Glomerular endothelial cell (primary cell): ENCODE measurements at places on chromosomes 5 and 9.

DNA sequence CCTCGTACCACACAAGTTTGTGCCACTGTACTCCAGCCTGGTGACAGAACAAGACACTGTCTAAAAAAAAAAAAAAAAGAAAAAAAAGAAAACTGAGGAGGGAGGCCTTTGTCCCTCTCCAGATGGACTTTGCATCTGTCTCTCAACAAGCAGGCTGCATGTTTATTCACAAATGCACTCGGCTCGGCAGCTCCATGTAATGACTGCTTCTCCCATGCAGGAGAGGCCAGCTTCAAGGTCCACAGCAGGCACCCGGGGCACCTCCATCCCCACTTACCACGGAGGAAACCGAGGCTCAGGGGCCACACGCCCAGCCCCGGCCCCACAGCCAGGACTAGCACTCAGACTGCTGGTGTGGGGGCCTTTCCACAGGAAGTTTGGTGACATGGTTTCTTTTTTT is 13.1 kb upstream of the NCS1 start:
- DNase-seq, result no peak

DNA sequence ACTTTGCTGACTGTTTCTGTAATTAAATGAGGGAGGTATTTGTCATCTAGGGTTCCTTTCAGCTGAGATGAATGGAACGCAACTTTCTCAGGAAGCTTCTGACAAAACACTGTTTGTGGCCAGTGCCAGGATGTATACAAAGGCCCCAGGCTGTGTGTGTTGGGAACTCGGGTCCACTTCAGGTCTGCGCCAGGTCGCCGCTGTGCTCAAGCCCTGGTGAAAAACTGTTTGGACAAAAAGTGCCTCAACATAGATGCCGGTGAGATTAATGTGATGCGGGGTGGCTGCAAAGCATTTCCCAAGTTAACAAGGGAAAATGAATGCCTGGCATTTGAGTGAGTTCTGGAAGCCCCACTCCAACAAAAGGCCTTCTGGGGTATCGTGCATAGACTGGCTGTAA is 156.4 kb downstream of the GABBR2 start:
- DNase-seq, result no peak

DNA sequence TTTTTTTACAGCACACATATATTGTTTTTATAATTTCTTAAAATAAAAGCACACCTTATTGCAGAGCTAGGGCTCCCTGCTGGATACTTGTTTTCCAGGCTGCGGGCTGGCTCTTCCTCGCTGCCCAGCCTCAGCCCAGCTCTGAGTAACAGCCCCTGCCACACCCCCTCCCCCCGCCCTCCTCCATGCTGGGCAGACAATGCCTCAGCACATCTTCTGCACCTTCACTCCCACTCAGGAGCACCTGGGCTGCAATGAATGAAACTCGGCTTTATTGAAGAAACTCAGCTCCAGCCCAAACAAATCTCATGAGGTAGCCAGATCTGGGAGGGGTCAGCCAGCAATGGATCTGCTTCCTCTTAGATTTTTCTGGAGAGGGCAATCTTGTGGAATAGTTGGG is 9.5 kb downstream of the IL9 start:
- DNase-seq, result no peak

- DNase-seq, result no peak
These were observed 11.2 kb upstream of the PCDH1 start for GRCh38 chr5:141889282-141889871.

- DNase-seq, result no peak
These were observed 112.3 kb downstream of the DPYSL3 start for GRCh38 chr5:147397616-147398015.

DNA sequence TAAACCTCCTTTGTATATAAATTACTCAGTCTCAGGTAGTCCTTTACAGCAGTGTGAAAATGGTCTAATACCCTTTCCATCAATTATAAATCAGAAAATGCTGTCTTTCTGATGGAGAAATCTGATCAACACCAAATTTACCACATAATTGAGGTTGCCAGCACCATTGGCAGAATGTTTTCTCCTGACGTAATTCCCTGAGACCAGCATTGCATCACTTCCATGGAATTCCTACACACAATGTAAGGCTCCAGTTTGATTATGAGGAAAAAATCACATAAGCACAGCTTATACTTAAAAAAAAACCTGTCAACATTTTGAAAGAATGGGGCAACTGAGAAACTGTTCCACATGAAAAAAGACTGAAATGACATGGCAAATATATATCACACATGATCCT is 618.7 kb upstream of the CDH6 start:
- no peak for DNase-seq

DNA sequence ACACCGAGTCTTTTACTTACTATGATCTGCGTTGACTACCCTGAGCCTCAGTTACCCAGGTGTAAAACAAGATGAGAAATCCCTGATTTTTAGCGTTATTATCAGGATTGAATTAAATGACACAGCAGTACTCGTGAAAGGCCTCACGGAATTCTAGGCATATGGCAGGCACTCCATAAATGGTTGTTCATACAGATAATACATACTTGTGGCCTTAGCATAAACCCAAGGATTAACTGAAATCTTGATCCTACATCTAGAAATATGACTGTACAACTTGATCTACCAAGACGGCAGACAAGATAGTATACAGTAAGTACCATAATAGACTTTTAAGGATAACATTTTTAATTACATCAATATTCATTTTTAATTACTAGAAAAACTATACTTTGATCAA is 409.8 kb downstream of the BNC2 start:
- DNase-seq, result no peak

GRCh38 chr9:13587571-13587970 is 308.1 kb upstream of the MPDZ start:
- DNase-seq, result no peak

- DNase-seq, result peak; percentile 10
These were observed 276.0 kb upstream of the RGMB start for GRCh38 chr5:98497418-98497817.

DNA sequence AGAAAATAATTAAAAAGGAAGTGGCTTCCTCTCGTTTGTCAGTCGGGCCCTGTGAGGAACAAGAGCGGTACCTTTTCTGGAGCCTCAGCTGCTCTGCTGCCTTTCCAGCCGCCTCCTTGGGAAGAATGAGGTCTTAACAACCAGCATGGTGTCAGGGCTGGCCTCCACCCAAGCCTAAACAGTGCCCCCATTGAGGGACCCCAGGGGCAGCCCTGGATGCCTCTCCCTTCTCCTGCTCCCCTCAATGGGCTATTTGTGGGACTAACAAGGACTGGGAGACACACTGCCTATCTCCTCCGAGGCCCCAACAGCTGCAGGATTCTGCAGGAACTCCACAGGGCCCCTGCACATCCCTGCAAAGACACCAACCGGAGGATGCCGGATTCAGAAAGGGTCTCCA is 155.4 kb upstream of the MAP3K1 start:
- no peak for DNase-seq

DNA sequence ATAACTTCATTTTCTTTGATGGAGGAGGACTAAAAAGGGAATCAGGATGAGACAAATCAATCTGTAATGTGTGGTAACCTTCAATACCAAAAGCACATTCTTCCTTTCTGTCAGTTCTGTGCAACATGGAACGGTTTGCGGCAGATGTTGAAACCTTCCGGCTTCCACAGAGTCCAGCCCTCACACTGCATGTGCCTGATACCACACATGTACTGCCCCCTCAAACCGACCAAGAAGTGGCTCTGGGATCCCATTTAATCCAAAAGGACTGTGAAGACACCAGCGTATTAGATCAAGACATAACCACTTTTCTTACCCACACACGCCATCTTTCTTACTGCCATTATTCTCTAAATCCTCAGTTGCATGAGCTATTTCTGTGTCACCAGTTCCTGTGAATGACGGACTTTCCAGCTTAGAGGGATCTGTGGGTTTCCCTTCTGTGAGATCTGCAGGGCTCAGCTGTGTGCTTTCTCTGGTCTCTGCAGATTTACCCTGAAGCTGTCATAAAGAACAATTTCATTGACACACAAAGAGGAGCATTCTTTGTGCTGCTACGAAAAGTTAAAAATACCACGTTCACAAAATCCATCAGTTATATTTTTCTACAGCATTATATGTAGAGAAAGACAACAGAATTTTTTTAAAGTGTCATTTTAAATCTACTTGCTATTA is 25.8 kb downstream of the NSUN2 start:
- no peak for DNase-seq

DNA sequence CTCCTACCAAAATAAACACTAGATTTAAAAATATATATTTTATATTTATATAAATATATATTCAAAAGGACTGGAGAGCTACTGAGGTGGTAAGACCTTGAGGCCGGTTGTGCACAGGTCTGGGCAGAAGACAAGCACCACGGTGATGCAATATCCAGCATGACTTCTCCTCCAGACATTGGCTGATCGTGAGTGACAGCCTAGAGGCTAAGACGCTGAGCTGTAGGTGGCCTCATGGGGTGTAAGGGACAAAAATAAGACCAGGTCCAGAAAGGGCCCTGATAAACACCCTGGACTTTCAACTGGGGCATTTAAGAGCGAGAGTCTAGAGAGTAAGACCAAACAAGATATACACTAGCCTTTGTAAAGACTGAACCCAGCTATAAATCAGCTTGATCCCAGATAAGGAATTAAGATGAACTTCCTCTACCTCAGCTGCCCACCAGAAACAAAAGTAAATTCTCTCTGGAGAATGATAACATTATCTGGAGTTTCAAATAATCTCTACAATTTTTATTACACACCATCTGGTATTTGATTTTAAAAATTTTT is 14.2 kb upstream of the C5orf47 start:
- no peak for DNase-seq

DNA sequence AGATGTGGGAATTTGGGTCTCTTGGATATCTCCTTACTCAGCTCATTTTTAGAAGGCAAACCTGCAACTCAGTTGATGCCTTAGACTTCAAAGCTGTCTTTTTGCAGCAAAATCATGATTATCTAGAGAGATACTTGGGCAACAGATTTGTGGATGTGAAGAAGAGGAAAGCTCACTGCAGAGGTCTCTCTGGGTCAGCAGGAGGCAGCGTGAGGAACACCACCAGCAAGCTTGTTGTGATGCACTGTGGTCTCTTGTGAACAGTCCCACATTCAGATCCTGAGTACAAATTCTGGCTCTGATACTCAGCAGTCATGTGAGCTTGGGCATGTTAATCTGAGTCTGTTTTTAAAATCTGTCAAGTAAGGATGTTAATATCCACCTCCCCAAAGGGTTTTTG is 26.3 kb upstream of the DMRT3 start:
- DNase-seq, result no peak

DNA sequence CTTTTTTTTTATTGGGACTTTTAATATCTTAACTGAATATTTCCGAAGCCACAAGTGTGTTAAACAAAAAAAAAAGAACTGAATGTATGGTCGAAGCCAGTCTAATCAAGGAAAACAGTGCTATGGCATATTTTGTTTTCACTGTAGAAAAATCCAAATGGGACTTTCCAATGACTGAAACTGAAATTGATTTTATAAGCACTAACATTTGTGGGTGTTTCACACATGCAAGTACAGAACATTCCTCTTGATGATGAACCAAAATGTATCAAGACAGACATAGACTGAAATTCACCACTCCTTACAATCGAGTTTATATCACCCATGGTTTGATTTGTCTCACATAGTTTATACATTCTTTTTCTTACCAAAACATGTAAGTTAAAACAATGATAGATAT is 1026.8 kb downstream of the CDH18 start:
- DNase-seq, result no peak

DNA sequence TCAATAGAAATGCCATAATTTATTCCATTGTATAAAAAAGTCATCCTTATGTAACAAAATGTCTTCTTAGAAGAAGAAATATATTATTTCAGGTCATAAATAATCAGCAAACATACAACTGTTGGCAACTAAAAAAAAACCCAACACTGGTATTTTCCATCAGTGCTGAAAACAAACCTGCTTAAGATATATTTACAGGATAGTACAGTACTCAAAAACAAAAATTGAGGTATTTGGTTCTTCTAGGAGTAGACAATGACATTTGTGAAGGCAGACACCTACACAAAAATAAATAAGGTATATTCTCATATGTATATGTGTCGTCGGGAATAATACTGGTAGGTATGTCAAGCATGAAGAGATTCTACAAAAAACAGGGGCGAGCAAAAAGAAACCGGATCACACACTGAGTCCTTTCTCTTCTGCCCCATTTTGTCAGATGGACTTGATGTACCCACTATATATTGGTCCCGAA is 2.9 kb downstream of the DUSP1 start:
- no peak for DNase-seq

GRCh38 chr9:104280178-104280560 is 186.1 kb downstream of the SMC2 start:
- DNase-seq, result no peak

GRCh38 chr5:132026516-132027008 is 15.1 kb upstream of the ACSL6 start:
- no peak for DNase-seq

DNA sequence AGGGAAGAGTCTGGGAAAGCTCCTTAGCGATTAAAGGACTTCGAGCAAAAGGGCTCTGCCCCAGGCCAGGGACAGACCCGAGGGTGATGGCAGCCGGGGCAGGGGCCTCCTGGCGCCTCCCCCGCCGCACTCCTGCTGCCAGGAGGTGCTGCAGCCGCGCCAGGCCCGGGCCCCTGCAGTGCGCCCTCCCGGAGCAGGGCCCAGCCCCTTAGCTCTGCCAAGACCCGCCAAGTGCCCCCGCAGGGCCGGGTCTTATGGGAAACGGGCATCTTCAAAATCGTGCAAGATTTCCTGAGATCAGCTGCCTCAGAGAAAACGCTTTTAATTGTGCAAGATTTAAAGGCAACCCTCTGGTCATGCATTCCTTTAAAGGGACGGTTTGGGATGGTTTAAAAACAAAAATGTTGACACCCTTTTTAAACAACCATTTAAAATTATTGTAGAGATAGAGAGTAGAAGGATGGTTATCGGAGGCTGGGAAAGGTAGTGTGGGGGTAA is 52.4 kb downstream of the CDC14B start:
- no peak for DNase-seq

- no peak for DNase-seq
These were observed 114.7 kb upstream of the GDNF start for GRCh38 chr5:37954561-37954960.

DNA sequence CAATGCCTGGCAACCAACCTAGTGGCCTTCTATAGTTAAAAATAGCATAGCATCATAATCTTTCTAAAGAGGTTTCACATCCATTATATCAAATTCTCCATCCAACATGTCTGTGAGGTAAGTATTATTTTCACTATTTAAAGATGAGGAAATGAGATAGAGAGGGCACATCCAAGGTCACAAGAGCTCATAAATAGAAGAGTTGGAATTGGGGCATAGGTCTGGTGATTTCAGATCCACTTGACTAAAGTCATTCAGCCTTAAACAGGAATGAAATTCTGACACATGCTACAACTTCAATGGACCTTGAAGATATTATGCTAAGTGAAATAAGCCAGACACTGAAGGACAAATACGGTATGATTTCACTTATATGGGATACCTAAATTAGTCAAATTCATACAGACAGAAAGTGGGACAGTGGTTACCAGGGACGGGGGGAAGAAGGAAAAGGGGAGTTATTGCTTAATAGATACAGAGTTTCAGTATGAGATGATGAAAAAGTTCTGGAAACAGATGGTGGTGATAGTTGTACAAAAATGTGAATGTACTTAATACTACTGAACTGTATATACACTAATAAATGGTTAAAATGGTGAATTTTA is 259.6 kb upstream of the NR4A3 start:
- no peak for DNase-seq
